Natural killer cell treated with Interleukin-12 subunit alpha and Interleukin-12 subunit beta and Interleukin-15 and Interleukin-18, amount 100 ng/mL, for 72 hours (primary cell): ENCODE measurements at places on chromosomes 11 and 22. TPM values are rescaled to one million over a fixed set of nuclear protein-coding genes. Genes with fewer than 3 reads are reported as not detected.
A peak's percentile ranks its signal among the peaks of the same experiment; 100 is the strongest.

- peak; percentile 42 for DNase-seq
These were observed 7.3 kb downstream of the USP35 start for GRCh38 chr11:78195917-78196560.

DNA sequence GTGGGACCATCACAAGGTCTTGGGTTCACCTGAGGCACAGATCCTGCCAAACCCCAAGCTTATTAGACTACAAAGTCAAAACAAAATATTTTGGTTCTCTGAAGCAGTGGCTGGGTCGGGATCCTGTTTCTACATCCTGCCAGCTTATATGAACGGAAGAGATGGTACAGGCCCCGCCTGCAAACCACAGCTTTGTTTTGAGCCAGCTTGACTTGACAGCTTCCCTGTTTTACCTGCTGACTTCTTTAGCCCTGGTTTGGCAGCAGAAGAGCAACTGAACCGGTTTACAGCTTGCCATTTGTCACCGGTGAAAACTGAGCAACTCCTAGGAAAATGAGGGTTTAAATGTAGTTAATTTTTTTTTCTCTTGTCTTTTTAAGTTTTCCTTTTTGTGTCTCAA, 11.4 kb downstream of the PACS1 start:
- DNase-seq: peak; percentile 73

The GAL3ST1 gene
- not detected for total RNA-seq

GRCh38 chr11:114846416-114846791, 168.1 kb downstream of the NXPE2 start:
- DNase-seq: no peak

DNA sequence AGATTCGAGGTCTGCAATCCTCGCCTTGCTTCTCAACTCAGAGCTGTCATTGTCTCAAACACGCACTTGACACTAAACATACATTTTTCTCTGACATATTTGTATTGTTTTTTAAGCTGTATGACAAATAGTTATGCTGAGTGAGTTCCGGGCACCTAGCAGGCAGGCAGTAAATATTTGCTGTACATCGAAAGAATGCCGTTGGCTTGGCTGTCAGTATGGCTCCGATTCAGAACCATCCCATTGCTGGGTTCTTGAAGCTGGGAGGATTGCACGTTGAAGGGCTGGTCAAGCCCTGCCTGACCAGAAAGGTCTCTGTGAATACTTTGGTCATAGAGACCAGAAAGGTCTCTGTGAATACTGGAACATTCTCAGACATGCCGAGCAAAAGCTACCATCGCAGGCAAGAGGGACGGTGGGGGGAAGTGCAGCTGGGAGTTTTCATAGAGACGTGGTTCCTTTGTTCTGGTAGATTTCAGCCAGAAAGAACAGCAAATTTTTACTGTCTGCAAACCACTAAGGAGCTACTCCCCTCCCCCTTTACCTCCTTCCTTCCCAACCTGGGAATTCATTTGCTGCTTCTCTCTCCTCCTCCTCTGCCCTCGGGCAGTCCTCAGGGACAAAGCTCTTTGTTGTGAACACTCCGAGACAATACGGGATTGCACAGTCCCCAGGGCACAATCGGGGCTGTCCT, 202.2 kb upstream of the SORL1-AS1 start:
- no peak for DNase-seq

The LIF gene
- 125 TPM for total RNA-seq
